NCI-H2081 (cell line): ENCODE measurements at places on chromosomes 16 and 17.
A peak's percentile ranks its signal among the peaks of the same experiment; 100 is the strongest.

- no peak for DNase-seq
Measured at GRCh38 chr17:80944326-80944725, 47.3 kb upstream of the CHMP6 start.

DNA sequence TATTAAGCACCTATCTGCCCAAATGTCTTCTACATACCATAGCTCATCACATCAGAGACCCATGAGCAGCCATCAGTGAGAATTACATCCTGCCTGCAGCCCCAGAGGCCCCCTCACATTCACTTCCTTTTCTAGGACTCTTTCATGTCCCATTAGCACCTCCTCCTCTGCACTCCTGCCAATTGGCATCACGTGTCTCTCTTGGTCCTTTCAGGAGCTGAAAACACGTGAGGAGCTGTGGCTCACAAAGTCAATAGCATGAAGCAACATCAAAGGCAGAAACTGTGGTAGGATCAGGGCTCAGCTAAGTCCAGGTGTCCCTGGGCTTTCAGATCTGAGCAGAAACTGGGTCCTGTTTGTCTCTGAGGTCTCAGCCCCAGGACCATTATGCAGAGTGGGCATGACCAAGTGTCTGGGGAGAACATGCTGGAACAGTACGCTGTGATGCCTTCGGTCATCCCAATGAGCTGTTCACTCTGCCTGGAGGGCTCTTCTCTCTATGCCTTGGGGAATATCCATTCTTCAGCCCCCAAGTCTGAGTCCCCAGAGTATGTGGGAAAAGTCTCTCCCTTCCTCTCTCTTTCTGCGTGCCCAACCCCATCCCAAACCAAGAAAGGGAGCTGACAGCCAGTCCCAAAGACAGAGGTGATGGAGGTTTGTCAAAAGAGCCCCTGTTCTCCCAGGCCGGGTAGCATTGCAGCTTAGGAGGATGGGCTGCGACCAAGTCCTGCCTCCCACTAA lies 457.0 kb upstream of the CDH5 start:
- DNase-seq: no peak

- no peak for DNase-seq
Measured at GRCh38 chr16:22843856-22844255, 29.9 kb downstream of the HS3ST2 start.

- no peak for DNase-seq
Measured at GRCh38 chr16:86892509-86892908, 314.2 kb downstream of the FOXL1 start.

GRCh38 chr16:84959045-84959576 lies 52.2 kb downstream of the ZDHHC7 start:
- no peak for DNase-seq

GRCh38 chr16:58148526-58148925 lies 19.3 kb upstream of the CFAP20 start:
- no peak for DNase-seq

GRCh38 chr16:19073344-19073743 lies 5.9 kb downstream of the COQ7 start:
- no peak for DNase-seq

GRCh38 chr16:89795676-89796075 lies 20.8 kb downstream of the FANCA start:
- DNase-seq: no peak

- DNase-seq: no peak
Measured at GRCh38 chr17:64003526-64004121, 5.5 kb downstream of the PRR29 start.

GRCh38 chr16:68332411-68333121 lies 21.7 kb downstream of the PRMT7 start:
- DNase-seq: no peak

- peak; percentile 90 for DNase-seq
Measured at GRCh38 chr16:68520649-68521086, 18.4 kb upstream of the ZFP90 start.

DNA sequence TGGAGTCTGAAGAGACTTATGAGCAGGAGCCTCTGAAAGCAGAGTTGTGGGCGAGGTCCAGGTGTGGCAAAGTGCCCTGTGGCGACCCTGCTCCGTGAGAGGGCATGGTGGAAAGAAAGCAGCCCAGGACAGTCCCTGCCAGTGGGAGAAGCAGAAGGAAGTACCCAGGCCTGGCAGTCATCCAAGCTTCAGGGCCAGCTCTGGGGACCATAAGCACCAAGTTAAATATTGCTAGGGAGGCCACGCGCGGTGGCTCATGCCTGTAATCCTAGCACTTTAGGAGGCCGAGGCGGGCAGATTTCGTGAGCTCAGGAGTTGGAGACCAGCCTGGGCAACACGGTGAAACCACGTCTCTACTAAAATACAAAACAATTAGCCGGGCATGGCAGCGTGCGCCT lies 4.9 kb upstream of the ASGR1 start:
- DNase-seq: peak; percentile 3

DNA sequence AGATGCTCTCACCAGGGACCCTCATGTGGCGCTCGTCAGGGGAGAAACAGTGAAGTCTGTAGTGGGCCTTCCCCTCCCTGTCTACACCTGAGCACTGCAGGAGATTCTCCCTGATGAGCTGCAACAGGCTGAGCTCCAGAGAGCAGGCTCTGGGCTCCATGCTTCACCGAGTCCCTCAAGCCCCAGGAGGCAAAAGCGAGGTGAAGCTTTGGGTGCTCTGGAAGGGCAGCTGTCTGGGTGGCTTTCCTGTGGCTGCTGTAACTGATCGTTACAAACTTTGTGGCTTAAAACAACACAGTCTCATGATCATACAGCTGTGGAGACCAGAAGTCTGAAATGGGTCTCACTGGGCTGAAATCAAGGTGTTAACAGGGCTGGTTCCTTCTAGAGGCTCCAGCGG lies 12.1 kb upstream of the CD300LD start:
- DNase-seq: no peak

- no peak for DNase-seq
Measured at GRCh38 chr17:68423251-68423650, 34.0 kb downstream of the WIPI1 start.

DNA sequence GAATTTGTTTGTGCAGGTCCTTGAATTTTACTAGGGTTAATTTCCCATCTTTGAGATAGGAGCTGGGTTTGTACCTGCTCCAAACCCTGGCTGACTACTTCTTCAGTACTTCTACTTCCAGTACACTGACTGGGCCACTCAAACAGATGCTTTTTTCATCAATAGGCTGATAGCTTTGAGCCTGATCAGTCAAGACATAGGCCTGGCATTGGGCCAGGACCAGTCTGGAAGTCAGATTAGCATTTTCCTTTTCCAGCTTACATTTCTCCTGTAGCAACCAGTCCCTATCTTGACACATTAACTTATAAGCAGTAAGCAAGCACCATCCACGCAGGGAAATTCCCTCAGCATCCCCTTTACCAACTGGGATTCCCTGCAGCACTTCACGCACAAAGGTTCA lies 7.5 kb upstream of the TMEM101 start:
- DNase-seq: no peak

- DNase-seq: no peak
Measured at GRCh38 chr17:50614471-50615051, 20.1 kb upstream of the ABCC3 start.

GRCh38 chr17:40963838-40964237 lies 2.9 kb downstream of the KRT39 start:
- DNase-seq: no peak

DNA sequence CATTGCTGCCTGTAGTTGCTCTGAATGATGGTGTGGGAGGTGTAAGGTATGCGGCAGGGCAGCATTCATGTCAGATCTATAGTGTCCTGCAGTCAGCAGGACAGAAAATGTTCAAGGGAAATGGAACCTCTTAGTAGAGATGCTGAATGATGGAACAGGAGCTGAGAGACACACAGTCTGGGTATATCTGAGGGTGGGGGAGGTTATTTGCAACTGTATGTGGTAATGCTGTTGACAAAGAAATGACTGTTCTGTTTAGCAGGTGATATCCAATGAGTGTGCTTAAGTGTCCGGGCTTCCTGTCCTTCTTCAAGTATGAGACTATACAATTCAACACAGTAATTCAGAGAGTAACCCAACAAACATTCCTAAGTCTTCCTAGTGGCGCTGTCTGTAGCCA lies 46.6 kb downstream of the STH start:
- DNase-seq: no peak

DNA sequence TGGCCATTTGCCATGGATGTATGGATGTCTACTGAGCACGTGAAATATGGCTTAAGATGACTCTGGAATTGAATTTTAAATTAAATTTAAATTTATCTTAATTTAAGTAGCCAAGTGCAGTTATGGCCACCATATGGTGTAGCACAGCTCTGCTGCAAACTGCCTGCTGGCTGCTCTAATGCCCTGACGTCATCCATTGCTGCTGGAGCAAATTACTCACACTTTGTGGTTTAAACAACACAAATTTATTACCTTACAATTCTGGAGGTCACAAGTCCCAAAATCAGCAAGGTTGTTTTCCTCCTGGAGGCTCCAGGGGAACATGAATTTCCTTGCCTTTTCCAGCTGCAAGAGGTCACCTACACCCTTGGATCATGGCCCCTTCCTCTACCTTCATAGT lies 679.3 kb upstream of the EEF2KMT start:
- DNase-seq: no peak

GRCh38 chr16:31114468-31114867 lies 3.0 kb upstream of the KAT8 start:
- no peak for DNase-seq

- no peak for DNase-seq
Measured at GRCh38 chr16:49490321-49490705, 116.7 kb downstream of the C16orf78 start.

GRCh38 chr17:66952681-66953629 lies 11.6 kb upstream of the CACNG4 start:
- DNase-seq: no peak

DNA sequence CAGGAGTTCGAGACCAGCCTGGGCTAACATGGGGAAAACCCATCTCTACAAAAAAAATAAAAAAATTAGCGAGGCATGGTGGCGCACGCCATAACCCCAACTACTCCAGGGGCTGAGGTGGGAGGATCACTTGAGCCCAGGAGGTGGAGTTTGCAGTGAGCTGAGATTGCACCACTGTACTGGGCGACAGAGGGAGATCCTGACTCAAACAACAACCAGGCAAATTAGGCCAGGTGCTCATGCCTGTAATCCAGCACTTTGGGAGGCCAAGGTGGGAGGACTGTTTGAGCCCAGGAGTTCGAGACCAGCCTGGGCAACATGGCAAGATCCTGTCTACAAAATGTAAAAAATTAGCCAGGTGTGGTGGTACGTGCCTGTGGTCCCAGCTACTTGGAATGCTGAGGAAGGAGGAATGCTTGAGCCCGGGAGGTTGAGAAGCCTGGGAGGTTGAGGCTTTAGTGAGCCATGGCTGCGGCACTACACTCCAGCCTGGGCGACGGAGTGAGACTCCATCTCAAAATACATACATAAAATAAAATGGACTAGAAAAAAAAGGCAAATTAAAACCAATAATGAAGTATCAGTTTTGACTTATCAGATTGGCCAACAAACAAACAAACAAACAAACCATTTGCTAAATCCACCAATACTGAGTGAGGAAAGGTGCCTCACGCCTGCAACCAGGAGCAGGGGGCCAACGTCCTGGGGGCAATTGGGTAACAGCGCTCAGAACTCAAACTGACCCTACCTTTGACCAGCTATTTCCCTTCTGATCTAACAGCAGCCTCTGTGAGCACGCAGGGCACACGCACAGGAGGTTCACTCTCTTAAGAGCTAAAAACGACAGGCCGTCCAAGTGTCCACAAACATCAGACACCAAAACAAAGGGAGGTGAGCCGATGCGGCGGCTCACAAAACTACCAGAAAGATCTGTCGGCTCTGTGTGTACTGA lies 19.4 kb upstream of the FASN start:
- DNase-seq: no peak

- DNase-seq: peak; percentile 19
Measured at GRCh38 chr16:19138601-19139000, 24.8 kb downstream of the ITPRIPL2 start.

DNA sequence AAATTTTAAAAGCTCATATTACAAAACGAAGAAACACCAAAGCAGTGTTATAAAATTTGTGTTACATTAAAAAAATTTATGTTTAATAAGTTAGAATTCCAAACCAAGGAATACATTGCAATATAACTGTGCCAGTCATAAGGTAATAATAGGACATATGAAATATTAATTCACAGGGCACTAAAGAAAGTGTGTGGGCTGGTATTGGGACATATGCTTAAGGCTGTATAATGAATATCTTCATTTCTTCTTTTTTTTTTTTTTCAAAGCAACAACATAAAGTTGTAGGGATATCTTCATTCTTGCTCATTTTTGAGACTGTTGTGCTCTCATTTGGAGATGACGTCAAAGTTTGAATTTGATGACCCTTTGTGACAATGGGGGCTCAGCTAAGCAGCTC lies 17.5 kb upstream of the FBXO47 start:
- DNase-seq: no peak

GRCh38 chr17:1582374-1582773 lies 19.8 kb upstream of the PITPNA start:
- no peak for DNase-seq

DNA sequence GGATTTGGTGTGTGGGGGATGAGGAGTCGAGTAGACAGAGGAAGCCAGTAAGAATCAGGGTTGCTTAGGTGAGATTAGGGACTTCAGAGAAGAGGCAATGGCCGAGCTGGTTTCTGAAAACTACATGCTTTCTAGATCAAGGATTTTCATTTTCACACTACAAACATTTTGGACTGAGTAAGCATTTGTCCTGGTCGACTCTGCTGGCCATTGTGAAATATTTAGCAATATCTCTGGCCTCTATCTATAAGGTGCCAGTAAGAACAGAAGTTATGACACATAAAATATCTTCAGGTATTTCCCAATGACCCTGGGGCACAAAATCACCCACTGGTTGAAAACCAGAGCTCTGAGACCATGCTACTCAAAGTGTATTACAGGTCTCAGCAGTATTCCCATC lies 1275.1 kb upstream of the CDH8 start:
- DNase-seq: no peak

DNA sequence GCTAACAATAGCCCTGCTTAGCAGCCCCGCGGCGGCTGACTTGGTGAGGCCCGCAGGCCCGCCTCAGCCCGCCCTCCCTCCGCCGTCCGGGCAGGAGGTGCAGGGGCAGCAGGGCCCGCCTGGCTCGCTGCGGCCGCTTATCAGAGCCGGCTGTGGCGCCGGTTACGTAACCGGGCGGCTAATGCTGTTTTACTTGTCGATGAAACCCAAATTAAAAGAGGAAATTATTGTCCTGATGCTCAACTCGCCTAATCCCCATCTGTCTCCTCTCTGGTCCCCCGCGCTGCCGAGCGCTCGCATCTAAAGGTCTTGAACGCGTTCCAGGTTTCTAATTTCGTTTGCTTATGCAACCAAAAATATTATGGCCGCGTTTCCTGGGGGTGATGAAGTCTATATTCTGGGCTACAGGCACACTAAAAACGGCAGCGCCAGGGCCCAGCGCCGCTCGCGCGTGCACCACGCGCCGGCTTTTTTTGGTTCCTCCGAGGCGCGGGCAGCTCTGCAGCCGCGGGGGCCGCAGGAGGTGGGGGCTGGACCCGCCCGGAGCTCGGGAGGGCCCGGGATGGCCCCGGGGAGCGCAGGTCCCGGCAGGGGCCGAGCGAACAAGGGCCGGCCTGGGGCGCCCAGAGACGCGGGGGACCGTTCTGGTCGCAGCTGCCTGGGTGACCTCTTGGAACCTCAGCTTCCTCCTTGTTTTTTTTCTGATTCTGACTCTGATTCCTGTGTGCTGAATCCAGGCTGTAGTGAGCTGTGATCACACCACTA lies 65.2 kb upstream of the TOB1 start:
- DNase-seq: peak; percentile 94
